ENCODE measurements at places on chromosomes 6 and 20.

GRCh38 chr20:62819494-62820174 lies 2.8 kb downstream of the COL9A3 start:
- no peak for DNase-seq

DNA sequence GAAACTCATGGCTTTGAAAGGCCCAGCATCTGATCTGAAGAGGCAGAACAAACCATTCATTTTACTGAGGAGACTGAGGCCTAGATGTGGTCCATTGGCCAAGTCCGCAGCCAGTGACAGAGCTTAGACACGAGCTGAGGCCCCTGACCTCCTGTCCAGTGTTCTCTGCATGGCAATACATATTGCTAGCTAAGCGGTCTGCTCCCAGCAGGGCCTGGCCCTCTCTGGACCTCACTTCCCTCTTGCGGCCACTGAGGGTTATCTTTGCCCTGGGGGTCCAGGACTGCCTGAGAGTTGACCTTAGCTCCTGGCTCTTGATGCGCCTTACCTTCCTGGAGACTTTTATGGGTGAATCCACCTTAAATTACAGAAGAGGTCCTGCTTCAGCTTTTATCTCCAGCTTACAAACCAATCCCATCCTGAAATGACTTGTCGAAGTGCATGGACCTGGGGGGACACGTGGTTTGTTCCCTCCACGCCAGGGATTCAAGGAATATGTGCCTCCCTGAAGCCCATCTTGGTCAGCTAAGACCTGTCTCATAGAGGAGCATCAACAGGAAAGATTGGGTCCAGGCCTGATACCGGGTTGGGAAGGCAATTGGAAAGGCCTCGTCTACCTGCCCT lies 75.6 kb downstream of the CNBD2 start:
- DNase-seq = no peak

DNA sequence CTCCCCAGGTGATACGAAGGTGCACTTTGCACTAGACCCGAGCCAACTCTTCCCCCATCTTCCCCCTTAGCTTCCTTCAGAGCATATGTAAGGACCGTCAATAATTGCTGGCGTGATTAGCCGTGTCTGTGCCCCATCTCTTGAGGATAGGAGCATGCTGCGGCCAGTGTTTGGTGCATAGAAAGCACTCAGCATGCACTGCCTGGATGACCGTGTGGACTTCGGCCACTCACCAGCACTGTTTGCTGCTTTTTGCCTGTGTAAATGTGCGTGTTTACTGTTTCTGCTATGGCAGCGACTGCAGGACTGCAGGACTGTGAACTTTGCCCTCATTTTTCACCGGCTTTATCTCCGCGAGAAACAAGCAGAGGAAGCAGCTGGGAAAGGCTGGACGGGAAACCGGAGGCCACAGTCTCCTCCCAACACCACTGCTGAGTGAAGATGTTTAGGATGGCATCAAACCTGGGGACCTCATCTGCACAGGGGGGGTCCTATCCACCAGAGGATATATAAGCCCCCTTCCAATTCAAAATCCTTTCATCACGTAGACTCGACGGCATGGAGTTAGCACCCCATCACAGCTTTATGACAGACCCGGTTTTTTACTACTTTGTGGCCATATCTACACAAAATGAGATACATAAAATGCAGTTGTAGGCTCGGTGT lies 150.6 kb upstream of the AFDN start:
- DNase-seq = no peak

DNA sequence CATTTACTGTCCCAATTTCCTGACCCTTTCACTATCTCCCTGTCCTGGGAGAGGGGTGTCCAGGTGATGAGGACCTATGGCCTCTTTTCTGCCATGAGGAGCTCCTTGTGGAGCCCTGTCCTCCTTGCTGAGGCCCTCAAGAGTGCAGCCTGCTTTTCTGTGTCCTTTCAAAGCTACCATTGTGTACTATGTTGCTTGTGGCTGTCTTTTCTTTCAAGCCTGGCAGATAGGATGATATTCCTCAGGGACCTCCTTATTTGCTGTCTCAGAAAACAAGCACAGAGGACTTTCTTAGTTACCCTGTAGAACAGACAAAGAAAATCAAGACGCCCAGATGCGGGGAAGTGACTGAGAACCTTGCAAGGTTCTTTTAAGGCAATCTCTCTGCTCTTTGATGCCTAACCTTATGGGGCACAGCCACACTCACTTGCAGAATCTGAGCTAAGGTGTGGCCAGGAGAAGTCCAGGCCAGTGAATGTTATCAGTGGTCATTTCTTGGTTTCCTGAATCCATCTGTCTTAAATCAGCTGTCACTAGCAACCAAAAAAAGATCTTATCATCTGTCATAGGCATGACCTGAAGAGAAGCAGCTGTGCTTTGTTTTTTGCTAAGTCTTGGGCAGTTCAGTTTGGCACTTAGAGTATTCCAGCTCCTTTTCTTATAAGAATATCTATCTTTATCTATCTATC lies 17.2 kb downstream of the CARMIL1 start:
- no peak for DNase-seq

- DNase-seq = no peak
Measured at GRCh38 chr20:52078289-52078688, 113.3 kb downstream of the ZFP64 start.

GRCh38 chr6:166662690-166663089 lies 35.6 kb upstream of the RPS6KA2 start:
- no peak for DNase-seq

DNA sequence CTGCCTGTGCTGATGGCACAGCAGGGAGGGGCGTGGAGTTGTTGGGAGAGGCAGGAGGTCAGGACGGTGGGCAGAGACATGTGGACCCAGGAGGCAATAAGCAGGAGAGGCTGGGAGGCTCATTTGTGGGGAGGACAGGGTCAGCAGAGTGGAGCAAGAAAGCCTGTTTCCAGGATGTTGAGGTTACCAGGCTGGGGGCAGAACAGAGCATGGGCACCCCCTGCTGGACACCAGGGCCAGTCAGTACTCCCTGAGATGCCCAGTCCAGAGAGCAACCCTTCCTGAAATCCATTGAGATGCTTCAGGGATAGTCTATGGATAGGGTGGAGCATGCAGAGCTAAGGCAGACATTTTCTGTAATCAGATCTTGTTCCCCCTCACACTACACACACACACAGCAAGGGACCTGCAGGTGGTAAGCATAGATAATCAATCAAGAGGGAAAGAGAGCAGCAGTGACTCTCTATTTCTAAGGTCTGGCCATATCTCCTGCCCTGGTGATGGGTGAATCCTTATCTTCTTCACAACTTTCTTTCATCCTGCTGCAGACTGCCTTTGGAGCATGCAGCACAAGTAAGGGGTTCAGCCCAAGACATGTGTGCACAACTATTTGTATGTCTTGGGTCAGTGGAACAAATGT lies 41.7 kb downstream of the MOCS1 start:
- DNase-seq = no peak
